ENCODE measurements at places on chromosomes 3 and 15.

GRCh38 chr15:94008104-94009074 is 223.0 kb upstream of the MCTP2 start:
- no peak overlapping the region for H3K27ac ChIP-seq
- no peak overlapping the region for H3K4me3 ChIP-seq
- no peaks in the 10 kb centered on the region for H3K4me1 ChIP-seq
- H3K36me3 ChIP-seq: no peaks in the 10 kb centered on the region
- no peaks in the 10 kb centered on the region for H3K27me3 ChIP-seq

DNA sequence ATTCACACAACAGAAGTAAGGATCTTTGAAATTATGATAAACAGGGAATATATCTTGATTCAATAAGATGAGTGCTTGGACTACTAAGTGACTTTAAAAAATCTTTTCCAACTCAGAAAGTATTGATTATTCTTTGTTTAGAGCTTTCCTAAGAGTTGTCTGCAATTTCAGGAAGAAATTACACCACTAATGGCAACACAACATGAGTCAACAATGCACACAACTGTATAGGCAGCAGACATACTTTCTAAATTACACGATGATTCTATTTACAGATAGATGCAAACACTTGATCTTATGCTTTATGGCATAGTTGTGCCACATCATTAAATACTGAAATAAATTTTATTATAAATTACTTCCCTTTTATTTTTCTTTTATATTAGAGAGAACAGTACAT is 4.4 kb downstream of the NAA50 start:
- DNase-seq: no peak
- no peaks in the 10 kb centered on the region for H3K36me3 ChIP-seq
- no peaks in the 10 kb centered on the region for H3K27me3 ChIP-seq
- peak overlapping the region; percentile 48 for H3K27ac ChIP-seq
- H3K4me1 ChIP-seq: peaks cover 78% of the 10 kb centered on the region
- H3K4me3 ChIP-seq: no peak overlapping the region

GRCh38 chr3:165984589-165984988 is 147.4 kb upstream of the BCHE start:
- no peaks in the 10 kb centered on the region for H3K27me3 ChIP-seq
- H3K27ac ChIP-seq: no peak overlapping the region
- no peak overlapping the region for H3K4me3 ChIP-seq
- no peak for DNase-seq
- H3K4me1 ChIP-seq: no peaks in the 10 kb centered on the region

GRCh38 chr15:98062869-98063268 is 102.4 kb downstream of the ARRDC4 start:
- DNase-seq: no peak
- H3K4me3 ChIP-seq: no peak overlapping the region
- H3K27me3 ChIP-seq: no peaks in the 10 kb centered on the region
- H3K4me1 ChIP-seq: no peaks in the 10 kb centered on the region

GRCh38 chr3:117873249-117873600 is 1161.4 kb downstream of the IGSF11 start:
- H3K4me1 ChIP-seq: no peaks in the 10 kb centered on the region
- H3K36me3 ChIP-seq: no peaks in the 10 kb centered on the region
- DNase-seq: no peak
- no peak overlapping the region for H3K4me3 ChIP-seq
- H3K27me3 ChIP-seq: no peaks in the 10 kb centered on the region

- H3K27me3 ChIP-seq: no peaks in the 10 kb centered on the region
- no peak for DNase-seq
- no peaks in the 10 kb centered on the region for H3K4me1 ChIP-seq
- H3K27ac ChIP-seq: no peak overlapping the region
Observed at GRCh38 chr3:38480930-38481329, 15.2 kb upstream of the EXOG start.

Measured in gastrocnemius medialis (tissue), 4 donors.